ENCODE measurements at places on chromosomes 2 and 18. TPM values are rescaled to one million over a fixed set of nuclear protein-coding genes. Genes with fewer than 3 reads are reported as not detected.

The CNGA3 gene
- not detected for total RNA-seq

DNA sequence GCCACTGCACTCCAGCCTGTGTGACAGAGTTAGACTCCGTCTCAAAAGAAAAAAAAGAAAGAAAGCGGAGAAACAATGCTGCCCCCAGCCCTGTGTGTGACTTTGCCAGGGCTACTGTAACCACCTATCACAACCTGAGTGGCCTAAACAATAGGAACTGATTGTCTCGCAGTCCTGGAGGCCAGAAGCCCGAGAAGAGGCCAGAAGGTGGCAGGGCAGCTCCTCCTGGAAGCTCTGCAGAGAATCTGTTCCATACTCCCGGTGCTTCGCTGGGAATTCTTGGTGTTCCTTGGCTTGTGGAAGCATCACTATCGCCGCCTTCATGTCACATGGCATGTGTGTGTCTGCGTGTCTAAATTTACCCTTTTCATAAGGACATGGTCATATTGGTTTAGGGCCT, 14.4 kb upstream of the RAB17 start:
- H3K4me1 ChIP-seq, result peaks cover 26% of the 10 kb centered on the region
- H3K36me3 ChIP-seq, result no peaks in the 10 kb centered on the region
- no peaks in the 10 kb centered on the region for H3K27me3 ChIP-seq

GRCh38 chr2:216056739-216057138, 24.9 kb downstream of the PECR start:
- DNase-seq, result peak; percentile 53
- H3K27ac ChIP-seq, result no peak overlapping the region
- H3K4me3 ChIP-seq, result no peak overlapping the region
- no peaks in the 10 kb centered on the region for H3K27me3 ChIP-seq
- H3K4me1 ChIP-seq, result peaks cover 7% of the 10 kb centered on the region

- no peaks in the 10 kb centered on the region for H3K4me1 ChIP-seq
- H3K27ac ChIP-seq, result no peak overlapping the region
- H3K27me3 ChIP-seq, result peaks cover 3% of the 10 kb centered on the region
Measured at GRCh38 chr2:183112577-183112976, 11.7 kb upstream of the NUP35 start.

DNA sequence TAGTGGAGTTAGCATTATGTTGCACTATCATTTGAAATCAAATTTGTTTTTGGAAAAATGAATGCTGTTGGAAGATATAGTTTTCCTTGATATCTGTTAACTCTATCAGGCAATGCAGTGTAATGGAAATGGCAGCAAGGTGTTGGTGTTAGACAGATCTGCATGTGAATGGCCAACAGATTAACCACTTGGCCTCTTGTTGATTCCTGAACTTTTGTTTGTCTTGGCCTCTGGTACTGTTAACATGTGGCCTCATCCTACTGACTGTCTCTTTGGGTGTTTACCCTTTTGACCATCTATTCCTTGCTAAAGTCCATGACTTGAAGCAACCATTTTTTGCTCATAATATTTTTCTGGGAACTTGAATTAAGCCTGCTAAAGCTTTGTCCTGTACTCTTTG, 110.2 kb upstream of the CDH2 start:
- no peaks in the 10 kb centered on the region for H3K36me3 ChIP-seq
- no peaks in the 10 kb centered on the region for H3K27me3 ChIP-seq
- no peak overlapping the region for H3K4me3 ChIP-seq
- no peak for DNase-seq
- no peaks in the 10 kb centered on the region for H3K4me1 ChIP-seq
- H3K27ac ChIP-seq, result no peak overlapping the region

All from endothelial cell of umbilical vein (primary cell).